Effector memory CD4-positive, alpha-beta T cell (primary cell): ENCODE measurements at places on chromosomes 1 and 21.

DNA sequence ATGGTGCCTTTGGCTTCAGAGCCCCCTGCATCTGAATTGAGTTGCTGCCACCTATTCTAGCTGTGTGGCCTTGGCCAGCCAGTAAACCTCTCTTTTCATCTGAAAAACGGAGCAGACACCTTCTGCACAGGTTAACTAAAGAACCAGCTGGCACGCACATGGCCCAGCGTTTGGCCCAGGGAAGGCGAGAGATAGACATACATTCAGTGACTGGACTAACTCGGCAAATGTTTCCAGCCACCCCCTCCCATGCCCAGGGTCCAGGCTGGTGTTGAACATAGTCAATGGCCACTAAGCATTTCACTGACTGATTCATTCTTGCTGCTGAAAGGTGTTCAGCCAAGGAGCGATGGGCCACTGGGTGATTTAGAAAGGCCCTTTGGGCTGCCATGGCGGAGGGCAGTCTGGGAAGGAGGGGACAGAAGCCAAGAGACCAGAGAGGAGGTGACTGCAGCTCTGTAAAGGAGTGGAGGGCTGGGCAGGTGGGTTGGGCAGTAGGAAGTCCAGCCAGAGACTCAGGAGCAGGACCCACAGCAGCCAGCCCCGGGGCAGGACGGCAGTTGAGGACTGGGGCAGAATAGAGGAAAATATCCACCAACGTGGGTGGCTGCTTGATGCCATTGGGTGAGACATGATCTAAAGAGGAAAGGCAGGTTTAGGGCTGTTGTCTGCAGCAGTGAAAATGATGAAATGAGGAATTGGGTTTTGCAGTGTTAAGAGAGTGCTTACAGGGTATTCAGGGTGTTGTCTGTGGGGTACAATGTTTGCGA is 184.3 kb downstream of the HIVEP3 start:
- no peaks in the 10 kb centered on the region for H3K36me3 ChIP-seq
- DNase-seq: no peak
- no peaks in the 10 kb centered on the region for H3K27me3 ChIP-seq
- H3K4me1 ChIP-seq: peaks cover 5% of the 10 kb centered on the region

DNA sequence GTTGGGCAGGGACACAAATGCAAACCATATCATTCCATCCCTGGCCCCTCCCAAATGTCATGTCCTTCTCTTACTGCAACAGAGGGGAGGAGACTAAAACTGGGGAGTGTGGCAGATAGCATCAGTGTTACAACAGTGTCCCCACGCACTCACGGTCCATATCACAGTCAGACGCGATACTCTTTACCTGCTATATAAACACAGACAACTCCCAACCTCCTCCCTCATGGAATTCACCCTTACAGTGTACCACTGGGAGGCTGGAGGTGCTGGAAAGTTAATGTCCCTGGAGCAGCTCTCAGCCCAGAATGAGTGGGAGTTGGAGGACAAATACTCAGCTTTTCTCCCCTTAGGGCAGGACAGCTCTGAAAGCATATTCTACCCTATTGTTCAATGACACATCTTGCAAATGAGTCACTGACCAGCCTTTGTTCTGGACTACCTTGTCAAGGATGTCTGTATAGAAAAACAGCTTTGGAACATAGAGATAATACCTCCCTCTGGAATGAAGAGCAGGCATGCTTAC is 445.9 kb downstream of the SETD4 start:
- no peak for DNase-seq
- no peak overlapping the region for H3K4me3 ChIP-seq
- no peaks in the 10 kb centered on the region for H3K27me3 ChIP-seq
- no peak overlapping the region for H3K27ac ChIP-seq
- H3K4me1 ChIP-seq: no peaks in the 10 kb centered on the region

DNA sequence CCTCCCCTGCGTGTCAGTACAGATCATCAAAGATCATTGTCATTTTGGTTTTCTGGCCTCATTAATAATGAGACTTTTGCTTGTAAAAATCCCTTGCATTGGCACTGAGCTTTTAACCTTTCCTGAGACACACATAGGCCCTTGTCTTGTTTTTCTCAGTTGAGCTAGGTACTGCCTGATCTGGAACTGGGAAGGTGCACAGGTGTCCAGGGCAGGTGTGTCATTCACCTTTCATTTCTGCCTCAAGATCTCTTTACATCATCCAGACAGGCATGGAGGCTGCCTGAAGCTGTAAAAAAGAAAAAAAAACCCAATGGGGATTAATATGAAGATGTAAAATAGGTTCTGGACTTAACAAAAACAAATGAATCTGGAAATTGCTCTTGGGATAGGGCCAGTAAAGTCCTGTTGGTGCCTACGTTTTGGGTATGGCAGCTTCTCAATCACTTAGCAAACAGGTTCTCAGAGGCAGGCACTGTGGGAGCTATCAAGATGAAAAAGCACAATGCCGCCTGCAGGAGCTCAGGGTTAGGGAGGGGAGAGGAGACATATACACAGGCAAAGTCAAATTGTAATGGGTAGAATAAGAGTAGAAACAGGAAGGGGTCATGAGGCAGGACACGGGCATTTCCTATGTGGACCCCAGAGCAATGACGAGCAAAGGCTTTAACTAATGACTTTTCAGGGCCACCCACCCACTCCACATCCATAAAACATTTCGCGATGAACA is 1.0 kb upstream of the KCNC4 start:
- no peak overlapping the region for H3K4me3 ChIP-seq
- H3K4me1 ChIP-seq: peaks cover 31% of the 10 kb centered on the region
- DNase-seq: no peak

DNA sequence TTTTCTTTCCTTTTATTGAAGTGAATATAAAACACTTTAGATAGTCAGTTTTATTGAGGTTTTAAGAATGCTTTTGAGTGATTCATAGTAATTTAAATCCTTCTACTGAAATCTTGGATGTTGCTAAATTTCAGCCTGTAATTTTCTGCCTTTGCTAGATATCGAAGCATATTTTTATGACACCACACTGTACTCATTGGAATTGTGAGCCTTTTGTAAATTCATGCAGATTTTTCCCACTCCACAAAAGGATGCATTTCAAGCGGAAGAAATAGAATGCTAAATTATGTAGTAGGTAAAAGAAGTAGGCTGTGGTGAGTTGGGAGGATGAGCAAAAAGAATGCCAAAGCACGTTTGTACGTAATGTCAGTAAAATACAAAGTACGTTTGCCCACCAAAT is 13.8 kb downstream of the SNX7 start:
- DNase-seq: no peak
- H3K36me3 ChIP-seq: no peaks in the 10 kb centered on the region
- H3K4me3 ChIP-seq: no peak overlapping the region
- no peaks in the 10 kb centered on the region for H3K27me3 ChIP-seq
- H3K4me1 ChIP-seq: no peaks in the 10 kb centered on the region

DNA sequence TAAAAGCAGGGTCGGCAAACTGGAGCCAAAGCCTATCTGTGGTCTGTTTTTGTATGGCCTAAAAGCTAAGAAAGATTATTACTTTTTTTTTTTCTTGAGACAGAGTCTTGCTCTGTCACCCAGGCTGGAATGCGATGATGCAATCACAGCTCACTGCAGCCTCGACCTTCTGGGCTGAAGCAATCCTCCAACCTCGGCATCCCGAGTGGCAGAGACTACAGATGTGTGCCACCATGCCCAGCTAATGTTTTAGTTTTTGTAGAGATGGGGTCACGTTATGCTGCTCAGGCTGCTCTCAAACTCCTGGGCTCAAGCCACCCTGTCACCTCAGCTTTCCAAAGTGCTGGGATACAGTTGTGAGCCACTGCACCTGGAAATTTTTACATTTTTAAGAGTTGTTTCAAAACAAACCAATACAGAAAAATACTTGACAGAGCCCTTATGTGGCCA is 6.5 kb upstream of the GLRX2 start:
- no peak overlapping the region for H3K4me3 ChIP-seq
- no peak for DNase-seq
- no peaks in the 10 kb centered on the region for H3K27me3 ChIP-seq
- H3K36me3 ChIP-seq: no peaks in the 10 kb centered on the region

DNA sequence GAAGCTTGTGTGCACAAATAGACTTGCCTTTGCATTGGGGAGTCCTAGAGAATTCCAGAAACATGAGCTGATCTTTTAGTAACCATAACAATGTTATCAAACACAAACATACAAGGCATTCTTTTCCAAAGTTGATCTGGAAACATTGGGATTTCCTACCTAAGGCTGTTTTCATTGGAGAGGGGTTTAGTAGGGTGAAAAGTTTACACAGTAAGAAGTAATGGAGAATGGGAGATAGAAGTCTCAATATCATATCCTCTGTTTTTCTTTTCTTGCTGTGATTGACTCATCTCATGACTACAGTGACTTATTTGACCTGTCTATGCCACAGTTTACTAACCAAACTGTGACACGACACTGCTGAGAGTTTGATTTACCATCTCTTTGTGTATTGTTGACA is 65.6 kb upstream of the PLA2G4A start:
- H3K27ac ChIP-seq: no peak overlapping the region
- no peak overlapping the region for H3K4me3 ChIP-seq
- no peaks in the 10 kb centered on the region for H3K36me3 ChIP-seq
- DNase-seq: no peak
- H3K27me3 ChIP-seq: no peaks in the 10 kb centered on the region
- H3K4me1 ChIP-seq: no peaks in the 10 kb centered on the region

GRCh38 chr1:156643049-156643777 is 1.3 kb downstream of the BCAN start:
- H3K36me3 ChIP-seq: no peaks in the 10 kb centered on the region
- H3K4me3 ChIP-seq: no peak overlapping the region
- no peak overlapping the region for H3K27ac ChIP-seq
- DNase-seq: no peak

DNA sequence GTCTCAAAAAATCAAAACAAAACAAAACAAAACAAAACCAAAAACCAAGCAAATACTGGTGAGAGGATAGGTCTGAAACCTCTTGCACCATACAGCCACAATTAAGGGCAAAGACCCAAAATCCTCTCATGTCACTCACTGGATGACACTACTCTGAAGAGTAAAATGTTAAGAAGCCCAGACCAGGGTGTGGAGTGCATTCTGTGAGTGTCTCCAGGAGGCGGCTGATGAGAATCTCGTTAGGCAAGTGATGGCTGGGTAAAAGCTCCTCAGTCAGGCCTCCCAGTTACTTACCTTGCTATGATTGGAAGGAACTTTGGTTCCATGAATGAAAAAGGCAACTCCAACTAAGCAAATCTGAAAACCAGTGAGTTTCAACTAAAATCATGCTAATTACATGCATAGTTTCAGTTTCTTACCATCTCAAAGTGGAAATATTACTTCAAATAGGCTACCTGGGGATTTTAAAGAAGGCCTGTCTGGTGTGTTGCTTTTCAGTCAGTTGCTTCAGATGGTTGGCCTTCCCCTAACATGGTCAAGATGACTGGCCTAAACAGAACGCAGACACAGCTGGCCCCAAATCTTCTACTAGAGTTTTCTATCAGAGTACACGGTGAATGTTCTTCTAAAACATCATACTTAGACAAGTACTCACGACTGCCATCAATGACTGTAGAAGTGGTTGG is 95.1 kb downstream of the KIAA0319L start:
- no peaks in the 10 kb centered on the region for H3K4me1 ChIP-seq
- H3K27ac ChIP-seq: no peak overlapping the region
- peaks cover 16% of the 10 kb centered on the region for H3K36me3 ChIP-seq
- H3K4me3 ChIP-seq: no peak overlapping the region

DNA sequence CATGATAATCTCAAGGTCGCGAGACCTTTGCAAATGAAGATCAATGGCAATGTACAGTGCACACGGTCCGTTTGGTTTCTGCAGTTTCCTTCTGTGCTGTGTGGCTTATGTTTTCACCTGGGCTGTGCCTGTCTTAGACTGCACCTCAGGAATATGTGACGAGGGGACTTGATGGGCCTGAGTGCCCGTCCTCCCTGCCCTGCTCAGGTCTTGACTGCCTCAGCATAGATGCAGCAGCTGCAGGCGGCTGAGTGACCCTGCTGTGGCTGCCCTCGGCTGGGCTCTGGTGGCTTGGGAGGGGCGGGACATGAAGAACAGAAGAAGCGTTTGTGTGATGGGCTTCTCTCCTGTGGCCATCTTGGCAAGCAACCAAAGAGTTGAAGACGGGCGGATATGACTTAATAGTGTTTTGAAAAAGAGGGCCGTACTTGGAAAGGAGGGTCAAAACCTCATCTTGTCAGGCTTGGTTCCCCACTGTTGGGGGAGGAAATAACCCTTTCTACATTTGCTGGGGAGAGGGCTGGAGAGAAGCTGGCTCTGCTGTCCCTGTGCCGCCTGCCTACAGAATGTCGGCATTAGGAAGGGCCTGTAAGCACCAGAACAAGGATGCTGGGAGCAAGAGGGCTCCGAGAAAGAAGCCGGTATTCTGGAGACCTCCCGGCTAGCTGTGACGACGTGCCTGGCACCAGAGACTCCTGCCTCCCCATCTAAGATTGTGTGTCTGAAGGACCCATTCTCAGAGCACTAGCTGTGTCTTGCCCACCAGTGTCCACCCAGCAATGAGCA is 7.1 kb downstream of the MYBPHL start:
- peaks cover 3% of the 10 kb centered on the region for H3K27me3 ChIP-seq
- H3K4me3 ChIP-seq: no peak overlapping the region
- H3K27ac ChIP-seq: no peak overlapping the region
